Vagina (tissue), 2 donors: ENCODE measurements at places on chromosomes 4 and X.

DNA sequence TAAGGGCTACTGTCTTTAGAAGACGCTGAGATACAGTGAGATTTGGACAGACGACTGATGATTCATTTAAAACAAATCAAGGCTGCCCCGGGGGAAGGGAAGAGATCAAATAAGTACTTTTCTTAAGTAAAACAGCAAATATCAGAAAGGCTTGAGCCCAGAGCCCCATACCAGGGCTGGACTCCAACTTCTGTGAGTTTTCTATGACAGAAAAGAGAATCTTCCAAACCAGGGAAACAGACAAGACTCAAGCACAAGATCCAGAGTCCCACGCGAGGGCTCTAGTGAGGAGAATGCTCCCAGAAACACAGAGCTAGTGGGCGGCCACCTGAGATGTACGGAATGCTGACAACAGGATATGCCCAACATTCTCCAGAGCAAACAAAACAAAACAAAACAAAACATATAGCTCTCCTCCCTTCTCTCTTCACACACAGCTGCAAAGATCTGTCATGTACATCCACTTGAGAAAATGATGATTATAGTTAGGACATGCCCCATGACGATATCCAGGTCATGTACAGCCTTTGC, 13.1 kb downstream of the ACSL1 start:
- DNase-seq: no peak

GRCh38 chrX:109596015-109596414, 29.0 kb downstream of the KCNE5 start:
- DNase-seq: no peak

DNA sequence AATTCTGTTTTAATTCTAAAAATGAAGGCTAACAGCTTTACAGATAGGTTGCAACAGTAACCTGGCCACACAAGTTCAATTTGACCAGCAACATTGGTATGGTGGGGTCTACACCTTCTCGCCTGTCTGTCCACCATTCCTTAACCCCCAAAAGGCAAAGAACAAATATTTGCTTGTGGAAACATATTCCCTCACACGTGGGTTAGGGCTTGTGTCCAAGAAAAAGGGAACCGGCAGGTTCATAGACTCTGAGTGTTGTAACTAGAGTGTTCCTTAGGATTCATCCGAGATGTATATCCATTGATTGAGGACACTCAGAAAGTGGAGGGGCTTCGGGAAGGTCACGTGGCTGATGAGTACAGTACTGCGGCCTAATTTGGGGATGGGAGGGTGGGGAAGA, 54.1 kb downstream of the C4orf51 start:
- DNase-seq: no peak

GRCh38 chrX:18172970-18173369, 47.7 kb downstream of the BEND2 start:
- no peak for DNase-seq

DNA sequence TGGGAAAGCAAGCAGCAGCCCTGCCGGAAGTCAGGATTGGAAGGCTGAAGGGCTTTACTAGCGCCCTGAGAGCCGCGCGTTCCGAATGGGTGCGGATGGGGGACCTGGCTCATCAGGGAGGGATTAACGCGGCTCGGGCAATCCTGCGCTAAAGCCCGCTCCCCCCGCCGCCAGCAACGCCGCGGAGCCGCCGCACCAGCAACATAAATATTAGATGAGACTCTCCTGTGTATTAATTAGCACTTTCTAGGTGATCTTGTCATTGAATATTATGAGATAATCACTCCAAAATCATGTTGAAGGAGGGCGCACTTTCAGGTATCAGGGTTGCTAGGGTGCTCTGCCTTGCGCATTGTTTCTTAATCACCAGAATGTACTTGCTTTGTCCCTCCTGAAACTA, 357.2 kb upstream of the FAM241A start:
- no peak for DNase-seq

- DNase-seq: no peak
These were observed 460.5 kb downstream of the CENPC start for GRCh38 chr4:67084783-67085182.

DNA sequence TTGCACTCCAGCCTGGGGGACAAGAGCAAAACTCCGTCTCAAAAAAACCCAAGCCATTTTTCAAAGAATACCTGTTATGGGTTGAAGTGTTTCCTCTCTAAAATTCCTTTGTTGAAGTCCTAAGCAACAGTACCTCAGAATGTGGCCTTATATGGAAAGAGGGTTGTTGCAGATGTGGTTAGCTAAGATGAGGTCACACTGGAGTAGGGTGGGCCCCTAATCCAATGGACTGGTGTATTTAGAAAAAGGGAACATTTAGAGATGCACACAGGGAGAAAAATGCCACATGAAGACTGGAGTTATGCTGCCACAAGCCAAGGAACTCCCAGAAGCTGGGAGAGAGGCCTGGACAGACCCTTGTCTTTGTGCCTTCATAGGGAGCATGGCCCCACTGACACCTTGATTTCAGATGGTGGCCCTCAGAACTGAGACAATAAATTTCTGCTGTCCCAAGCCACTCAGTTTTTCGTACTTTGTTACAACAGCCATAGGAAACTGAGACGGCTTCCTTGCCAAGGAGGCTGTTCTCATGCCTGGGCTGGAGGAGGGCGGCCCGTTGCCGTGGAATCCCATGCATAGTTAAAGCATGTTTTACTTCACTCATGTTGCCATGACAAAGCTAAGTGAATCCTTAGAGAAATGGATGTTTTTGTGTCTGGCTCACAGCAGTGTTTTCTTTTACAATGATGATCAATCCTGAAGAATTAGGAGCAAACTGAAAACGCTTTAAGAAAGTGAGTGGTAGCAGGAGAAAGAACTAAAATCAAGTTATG, 16.5 kb downstream of the TRAPPC2 start:
- no peak for DNase-seq

GRCh38 chr4:97238956-97239666, 904.2 kb downstream of the STPG2 start:
- no peak for DNase-seq

- no peak for DNase-seq
These were observed 1328.0 kb downstream of the FSTL5 start for GRCh38 chr4:160835789-160836188.

DNA sequence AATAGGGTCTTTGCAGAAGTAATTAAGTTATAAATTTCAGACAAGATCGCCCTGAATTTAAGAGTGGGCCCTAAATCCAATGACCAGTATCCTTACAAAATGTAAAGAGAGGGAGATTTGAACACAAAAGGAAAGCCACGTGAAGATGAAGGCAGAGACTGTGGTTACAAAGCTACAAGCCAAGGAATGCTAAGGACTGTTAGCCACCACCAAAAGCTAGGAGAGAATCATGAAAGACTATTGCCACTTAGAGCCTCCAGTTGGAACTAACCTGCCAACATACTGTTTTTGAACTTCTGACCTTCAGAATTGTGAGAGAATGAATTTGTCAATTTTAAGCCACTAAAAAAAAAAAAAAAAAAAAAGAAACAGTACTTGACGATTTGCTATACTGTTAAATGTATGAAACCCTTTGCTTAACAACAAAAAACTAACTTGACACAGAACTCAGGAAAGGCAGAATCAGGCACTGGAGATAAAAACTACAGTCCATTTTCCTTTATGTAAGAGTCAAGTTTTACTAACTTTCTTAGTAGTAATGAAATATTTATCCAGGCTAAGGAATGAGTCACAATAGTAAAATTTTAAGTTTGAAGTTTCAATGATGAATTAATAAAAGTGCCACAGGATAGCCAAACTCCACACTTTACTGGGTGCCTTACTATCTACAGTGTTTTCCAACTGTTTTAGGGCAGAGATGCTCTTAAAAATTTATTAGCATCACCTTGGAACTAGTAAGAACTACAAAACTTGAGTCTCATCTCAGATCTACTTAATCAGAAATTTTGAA, 25.1 kb downstream of the DHX15 start:
- DNase-seq: no peak

DNA sequence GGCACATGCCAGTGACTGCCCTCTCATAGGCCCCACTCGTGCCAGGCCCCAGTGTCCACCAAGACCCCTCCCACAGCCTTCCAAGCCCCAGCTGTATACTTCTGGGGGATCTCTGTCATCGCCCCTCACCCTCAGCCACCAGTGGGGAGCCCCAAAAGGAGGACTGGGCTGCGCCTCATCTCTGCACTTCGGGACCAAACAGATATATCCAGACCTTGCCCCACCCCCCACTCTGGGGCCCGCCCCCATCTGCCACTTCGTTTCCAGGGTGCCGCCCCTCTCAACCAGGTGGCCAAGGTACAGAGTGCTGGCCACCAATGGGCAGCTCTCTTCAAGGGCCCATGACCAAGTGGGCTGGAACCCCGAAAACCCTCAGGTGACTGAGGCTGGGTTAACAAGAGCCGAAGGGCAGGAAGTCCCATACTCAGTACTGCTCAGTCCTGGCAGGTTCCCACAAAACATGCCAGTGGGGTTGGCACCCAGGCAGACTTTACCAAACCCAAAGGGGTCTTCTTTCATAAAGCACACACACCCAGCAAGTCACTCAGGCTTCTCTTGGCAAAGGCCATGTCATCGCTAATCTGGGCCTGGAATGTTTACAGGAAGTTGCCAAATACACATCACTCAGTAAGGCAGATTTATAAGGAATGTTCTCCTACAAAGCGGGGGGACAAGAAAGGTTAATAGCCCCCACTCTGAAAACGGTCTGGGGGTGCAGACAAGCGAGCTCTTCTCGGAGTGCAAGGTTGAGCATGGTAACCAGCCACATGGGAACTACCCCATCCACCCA, 4.4 kb downstream of the ZFYVE28 start:
- DNase-seq: no peak
